ENCODE measurements at places on chromosomes 1 and 21. TPM values are rescaled to one million over a fixed set of nuclear protein-coding genes. Genes with fewer than 3 reads are reported as not detected.

The MAP10 gene
- 1.8 TPM for total RNA-seq

The SPRR1B gene
- total RNA-seq = not detected

The ASPM gene
- total RNA-seq = 3.9 TPM

The KCNK2 gene
- total RNA-seq = 5.3 TPM

The GJA8 gene
- total RNA-seq = not detected

The ZBTB8B gene
- total RNA-seq = under 0.01 TPM

The TMCC2 gene
- 4.5 TPM for total RNA-seq

The DIO1 gene
- not detected for total RNA-seq

The RUNX3 gene
- total RNA-seq = not detected

The HSD3B1 gene
- total RNA-seq = not detected

The ECM1 gene
- 5.3 TPM for total RNA-seq

The SNAPIN gene
- 51.4 TPM for total RNA-seq

The PLEKHA6 gene
- 0.05 TPM for total RNA-seq

The MROH7 gene
- under 0.01 TPM for total RNA-seq

The PTGS2 gene
- total RNA-seq = 162 TPM

The SH3BGRL3 gene
- total RNA-seq = 55.5 TPM

The PKLR gene
- total RNA-seq = not detected

The RHEX gene
- not detected for total RNA-seq

The COL11A1 gene
- 346 TPM for total RNA-seq

The ADAMTS5 gene
- total RNA-seq = 4.5 TPM

The A3GALT2 gene
- total RNA-seq = not detected

The CFHR5 gene
- not detected for total RNA-seq

The RPTN gene
- total RNA-seq = not detected

The RPRD2 gene
- 6.8 TPM for total RNA-seq

The ORC1 gene
- 3.2 TPM for total RNA-seq

The CRYZL1 gene
- total RNA-seq = 31.5 TPM

The RHCE gene
- 1.8 TPM for total RNA-seq

The GJA9 gene
- total RNA-seq = not detected

The LCE2A gene
- total RNA-seq = not detected

The STUM gene
- not detected for total RNA-seq

The C1orf226 gene
- total RNA-seq = 0.83 TPM

The TIAM1 gene
- 3.0 TPM for total RNA-seq

The SSR2 gene
- total RNA-seq = 1,121 TPM

The SPSB1 gene
- 40.6 TPM for total RNA-seq

The HES5 gene
- not detected for total RNA-seq

The XPR1 gene
- total RNA-seq = 23.9 TPM

The KLHDC9 gene
- total RNA-seq = 1.5 TPM

The PBX1 gene
- 26.3 TPM for total RNA-seq

The ICOSLG gene
- total RNA-seq = 0.46 TPM

The ADCY10 gene
- total RNA-seq = 0.05 TPM

The SH2D5 gene
- total RNA-seq = 8.5 TPM

The GSTM4 gene
- total RNA-seq = 13.7 TPM

The AMY1C gene
- total RNA-seq = not detected

The RHD gene
- not detected for total RNA-seq

The BCL2L15 gene
- total RNA-seq = under 0.01 TPM

The DEPDC1 gene
- 3.0 TPM for total RNA-seq

The CDK18 gene
- total RNA-seq = 0.89 TPM

The TNFRSF18 gene
- not detected for total RNA-seq

The TESK2 gene
- 0.60 TPM for total RNA-seq

The S100B gene
- total RNA-seq = not detected

The UBASH3A gene
- total RNA-seq = not detected

The ZSWIM5 gene
- total RNA-seq = under 0.01 TPM

The SYCP1 gene
- not detected for total RNA-seq

The KIF14 gene
- total RNA-seq = 8.8 TPM

The HMGCS2 gene
- not detected for total RNA-seq

The RAB42 gene
- 4.5 TPM for total RNA-seq

The PLA2G2C gene
- total RNA-seq = not detected
